Hematopoietic multipotent progenitor cell treated with erythropoietin and hydrocortisone succinate and interleukin-3 and kit ligand, for 17 days (in vitro differentiated cells): ENCODE measurements at places on chromosomes 12 and 14.

- no peak for DNase-seq
Observed at GRCh38 chr14:68944162-68944561, 34.9 kb downstream of the ACTN1 start.

GRCh38 chr12:117661471-117661870, 300.0 kb upstream of the NOS1 start:
- no peak for DNase-seq

DNA sequence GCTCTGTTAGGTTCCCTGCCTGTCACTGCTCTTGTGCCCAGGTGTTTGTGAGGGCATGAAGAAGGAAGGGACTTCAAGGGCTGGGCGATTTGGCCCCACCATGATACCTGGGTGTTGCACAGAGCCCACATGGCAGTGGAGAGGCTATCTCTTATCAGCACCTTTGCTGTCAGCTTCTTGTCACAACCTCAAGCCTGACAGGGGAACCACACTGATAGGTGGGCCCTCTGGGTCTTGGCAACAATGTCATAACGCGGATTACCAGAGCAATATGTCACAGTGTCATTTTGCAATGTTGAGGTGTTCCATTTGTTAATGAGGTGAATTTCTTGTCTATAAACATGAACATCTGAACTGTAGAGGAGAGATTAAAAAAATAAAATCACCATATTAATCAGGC, 22.9 kb upstream of the CACNA1C start:
- peak; percentile 34 for DNase-seq

DNA sequence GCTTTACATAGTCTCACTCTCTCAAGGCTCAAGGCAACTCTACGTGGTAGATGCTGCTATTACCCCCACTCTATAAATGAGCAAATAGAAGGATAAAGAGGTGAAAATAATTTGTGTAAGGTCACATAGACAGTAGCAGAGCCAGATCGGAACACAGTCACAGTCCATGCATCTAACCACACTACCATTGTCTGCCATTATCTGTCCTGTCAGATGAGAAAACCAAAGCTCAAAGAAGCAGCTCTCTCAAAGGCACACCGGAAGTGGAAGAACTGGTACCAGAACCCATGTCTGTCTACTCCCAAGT, 134.4 kb upstream of the NUDT4 start:
- no peak for DNase-seq

GRCh38 chr12:90712671-90713070, 242.3 kb downstream of the CCER1 start:
- no peak for DNase-seq

DNA sequence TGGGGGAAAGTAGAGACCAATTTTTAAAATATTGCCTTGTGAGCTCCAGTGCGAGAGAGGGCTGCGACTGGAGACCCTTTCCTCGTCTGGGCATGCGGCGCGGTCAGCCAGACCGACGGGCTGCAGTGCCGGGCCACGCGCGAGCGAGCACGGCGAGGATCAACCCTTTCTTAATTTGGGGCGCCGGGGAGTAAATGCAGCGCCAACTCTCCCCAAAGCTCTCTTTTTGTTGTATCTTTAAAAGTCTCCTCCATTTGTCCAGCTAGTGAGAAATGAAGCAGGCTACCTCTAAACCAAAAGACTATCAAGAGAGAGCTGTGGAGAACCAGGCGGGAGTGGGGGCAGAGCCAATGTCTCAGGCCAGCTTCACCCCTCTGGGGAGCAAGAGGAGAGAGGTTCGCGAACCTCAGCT, 1.4 kb downstream of the SIX1 start:
- DNase-seq = no peak

DNA sequence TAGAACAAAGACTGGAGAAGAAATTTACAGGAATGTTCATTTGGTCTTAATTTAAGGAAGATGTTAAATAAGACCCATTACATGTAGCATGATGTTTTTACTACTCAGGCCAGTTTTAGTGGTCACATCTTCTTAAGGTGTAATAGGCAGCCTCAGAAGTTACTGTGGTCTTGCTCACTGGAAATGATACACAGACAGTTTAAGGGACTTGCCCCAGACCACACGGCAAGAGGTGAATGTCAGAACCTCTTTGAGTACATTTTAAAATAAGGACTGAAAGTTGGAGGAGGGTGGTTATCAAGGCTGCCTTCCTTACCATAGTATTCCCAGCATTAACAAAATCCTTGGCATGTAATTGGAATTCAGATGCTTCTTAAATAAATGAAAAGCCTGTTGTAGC, 37.9 kb downstream of the LRRK2 start:
- no peak for DNase-seq

- DNase-seq = no peak
Observed at GRCh38 chr12:67630373-67631088, 18.0 kb upstream of the DYRK2 start.

DNA sequence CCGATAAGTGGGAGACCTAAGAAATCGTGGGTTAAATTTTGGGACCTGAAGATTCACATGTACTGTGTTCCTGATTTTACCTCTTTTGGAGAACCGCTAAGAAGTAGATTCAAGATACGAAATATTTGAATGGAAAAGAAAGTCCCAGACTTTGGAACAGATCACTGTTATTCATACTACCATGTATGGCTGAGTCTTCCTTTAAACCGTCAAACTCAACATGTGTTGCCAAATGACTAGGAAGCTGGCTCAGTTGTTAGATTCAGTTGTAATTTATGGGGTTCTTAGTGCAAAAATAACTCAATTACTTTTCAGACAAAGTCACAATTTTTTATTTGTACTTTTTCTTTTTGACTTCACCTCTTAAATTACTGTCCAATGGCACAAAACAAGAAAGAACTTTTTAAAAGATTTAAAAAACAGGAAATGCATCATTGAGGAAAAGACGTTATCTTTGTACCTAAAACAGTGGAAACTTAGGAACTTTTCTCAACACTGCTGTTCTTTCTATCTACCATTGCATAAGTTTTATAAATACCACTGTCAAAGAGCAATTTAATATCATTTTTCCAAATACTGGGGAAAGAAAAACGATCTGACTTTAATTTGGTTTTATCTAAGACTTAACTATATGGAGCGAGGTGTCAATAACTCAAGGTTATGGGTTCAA, 15.7 kb downstream of the RERG start:
- no peak for DNase-seq

DNA sequence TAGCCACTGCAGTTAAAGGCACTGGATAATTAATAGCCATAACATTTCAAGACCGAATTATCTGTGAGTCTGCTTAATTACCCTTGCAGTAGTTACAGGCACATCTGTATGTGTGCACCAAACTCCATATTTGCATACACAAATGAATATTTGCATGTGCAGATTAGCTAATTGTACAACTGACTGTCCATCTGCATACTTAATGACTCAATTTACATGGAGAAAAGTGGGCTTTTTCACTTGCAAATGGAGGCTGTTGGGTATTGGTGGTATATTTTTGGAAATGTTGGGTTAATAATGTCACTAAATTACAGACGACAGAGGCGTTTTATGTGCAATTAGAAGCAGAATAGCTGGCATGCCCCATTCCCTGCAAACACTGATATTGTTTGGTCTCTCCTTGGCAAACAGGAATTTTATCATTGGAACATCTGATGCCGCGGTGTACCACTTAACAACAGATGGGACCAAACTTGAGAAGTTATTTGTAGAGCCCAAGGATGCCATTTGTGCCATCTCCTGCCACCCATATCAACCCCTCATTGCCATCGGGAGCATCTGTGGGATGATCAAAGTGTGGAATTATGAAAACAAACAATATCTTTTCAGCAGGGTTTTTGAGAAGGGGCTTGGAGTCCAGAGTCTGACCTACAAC, 39.6 kb downstream of the CFAP251 start:
- DNase-seq = no peak

- no peak for DNase-seq
Observed at GRCh38 chr12:51504851-51505250, 80.2 kb downstream of the SLC4A8 start.

GRCh38 chr12:132918680-132919079, 31.3 kb upstream of the CHFR start:
- DNase-seq = no peak

GRCh38 chr12:124411953-124412645, 117.2 kb downstream of the RFLNA start:
- DNase-seq = no peak

DNA sequence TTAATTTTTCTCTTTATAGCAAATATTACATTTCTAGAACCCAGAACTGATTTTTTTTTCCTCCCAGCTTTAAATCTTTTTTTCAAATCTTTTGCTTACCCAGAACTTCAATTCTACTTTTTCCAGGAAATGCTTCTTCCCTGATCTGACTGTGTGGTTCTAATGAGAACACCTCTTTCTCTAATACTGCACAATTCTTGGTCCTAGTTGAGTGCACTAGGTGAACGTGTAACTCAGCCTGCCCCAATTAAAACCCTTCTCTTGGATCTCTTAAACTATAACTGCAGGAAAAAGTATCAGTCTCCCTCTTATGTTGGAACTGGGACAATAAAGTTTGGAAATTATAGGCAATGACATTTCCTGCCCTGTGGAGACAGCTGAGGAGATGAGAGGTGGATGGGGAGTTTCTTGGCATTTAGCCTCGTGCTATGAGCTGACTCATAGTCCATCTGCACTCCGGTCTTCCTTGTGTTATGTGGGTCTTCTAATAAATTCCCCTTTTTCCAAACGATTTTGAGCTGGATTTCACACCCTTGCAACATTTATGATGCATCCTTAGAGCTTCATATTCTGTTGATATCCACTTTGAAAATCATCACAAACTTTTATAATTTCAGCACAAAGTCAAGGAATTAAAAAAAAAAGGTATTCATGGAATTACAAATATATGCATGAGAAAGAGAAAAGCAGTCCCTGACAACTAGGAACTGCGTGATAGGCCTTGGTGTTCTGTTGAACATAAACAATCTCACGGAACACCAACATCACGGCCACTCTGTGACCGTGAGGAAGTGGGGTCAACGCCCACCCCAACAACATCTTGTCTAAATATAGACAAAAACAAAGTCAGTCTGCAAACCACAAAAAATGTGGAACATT, 52.4 kb downstream of the BRMS1L start:
- DNase-seq = no peak

- no peak for DNase-seq
Observed at GRCh38 chr14:33862261-33862802, 88.5 kb downstream of the EGLN3 start.

DNA sequence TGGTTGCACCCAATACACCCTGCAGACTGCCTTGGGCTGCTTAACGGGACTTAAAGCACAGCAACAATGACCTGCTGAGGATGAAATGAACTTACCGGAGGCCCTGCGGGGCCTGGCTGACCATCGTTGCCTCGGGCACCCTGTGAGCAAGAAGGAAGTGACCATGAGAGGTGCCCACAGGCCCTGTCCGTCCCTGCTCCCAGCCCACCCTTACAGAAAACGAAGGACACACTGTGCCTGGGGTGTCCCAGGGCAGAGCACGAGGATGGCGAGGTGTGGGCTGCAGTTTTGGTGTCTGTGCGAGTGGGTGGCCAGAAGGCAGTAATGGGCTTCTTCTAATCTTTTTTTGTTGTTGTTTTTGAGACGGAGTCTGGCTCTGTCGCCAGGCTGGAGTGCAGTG, 14.6 kb downstream of the COL2A1 start:
- no peak for DNase-seq

DNA sequence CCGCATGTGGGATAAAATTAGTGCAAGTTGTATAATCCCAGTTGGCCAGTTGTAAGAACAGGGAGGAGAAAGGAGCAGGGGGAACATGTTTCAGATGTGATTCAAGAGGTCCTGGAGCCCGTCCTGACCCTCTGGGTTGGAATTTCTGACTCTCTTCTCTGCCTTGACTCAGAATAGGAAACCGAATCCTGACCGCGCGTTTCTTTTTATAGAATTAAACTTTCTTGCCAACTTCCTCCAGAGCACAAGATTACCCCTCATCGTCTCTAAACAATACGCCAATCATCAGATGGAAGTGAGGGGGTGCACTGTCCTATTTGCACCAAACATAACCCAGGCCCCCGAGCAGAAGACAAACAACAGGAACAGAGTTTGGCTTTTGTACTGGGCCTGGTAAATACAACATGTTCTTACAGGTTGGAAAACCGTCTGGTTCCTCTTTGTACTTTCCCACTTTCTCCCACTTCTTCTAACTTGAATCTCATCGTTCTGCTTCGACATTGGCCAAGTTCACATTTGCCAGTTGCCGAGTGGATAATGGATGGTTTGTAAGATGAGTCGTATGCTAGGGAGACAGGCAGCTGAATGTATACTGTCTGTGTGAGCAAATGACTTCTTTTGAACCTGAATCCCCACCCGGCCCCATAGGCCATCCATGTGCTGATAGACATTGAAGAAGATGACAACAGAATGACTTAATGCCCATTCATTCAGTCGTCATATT, 42.6 kb upstream of the MED13L start:
- DNase-seq = no peak

GRCh38 chr12:18898470-18898869, 160.6 kb downstream of the CAPZA3 start:
- DNase-seq = no peak

DNA sequence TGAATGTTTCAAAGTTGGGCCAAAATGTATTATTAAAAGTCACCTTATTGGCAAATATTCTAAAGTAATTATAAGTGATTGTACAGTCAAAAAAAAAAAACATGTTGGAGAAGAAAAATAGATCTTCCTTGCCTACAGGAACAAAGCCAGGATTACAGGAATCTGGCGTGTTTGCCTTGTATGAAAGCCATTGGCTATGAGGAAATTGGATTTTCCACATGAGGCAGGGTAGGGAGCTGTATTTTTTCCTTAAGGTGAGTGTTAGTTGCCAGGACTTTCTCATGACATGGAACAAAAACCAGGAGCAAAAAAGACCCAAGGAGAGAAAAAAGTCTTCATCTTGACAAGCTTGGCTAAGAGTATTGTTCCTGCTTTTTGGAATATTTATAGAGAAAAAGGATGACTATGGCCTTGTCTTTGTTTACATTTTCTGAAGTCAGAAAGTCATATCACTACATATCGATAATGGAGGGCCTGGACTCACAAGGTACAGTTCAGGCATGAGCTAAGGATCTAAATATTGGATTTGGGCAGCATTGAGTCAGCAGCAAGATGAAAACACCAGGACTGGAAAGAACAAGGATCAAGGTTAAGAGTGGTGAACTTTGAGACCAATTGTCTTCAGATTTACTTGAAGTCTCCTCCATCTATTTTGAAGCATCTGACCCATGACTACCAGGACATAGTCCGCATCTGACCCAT, 68.4 kb upstream of the FLRT2 start:
- DNase-seq = no peak

DNA sequence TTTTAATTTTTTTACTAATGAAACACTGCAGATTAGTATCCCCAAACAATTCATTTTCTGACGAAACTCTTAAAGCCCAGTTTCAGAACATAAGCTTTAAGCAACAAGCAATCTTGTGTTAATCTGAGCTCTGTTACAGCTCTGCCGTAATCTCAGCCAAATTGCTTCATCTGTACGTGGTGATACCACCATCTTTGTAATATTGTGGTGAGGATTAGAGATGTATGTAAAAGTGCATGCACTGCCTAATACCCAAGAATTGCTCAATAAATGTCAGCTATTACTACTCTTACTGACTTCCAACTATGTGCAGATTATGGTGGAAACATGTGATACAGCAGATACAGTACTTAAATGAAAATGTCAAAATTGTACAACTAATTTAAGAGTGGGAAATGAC, 1.8 kb downstream of the AKAP5 start:
- no peak for DNase-seq

GRCh38 chr14:57417228-57417627, 26.8 kb downstream of the NAA30 start:
- no peak for DNase-seq

- no peak for DNase-seq
Observed at GRCh38 chr12:45215419-45216229, at the start of gene ANO6. Gene ANO6 (plus strand): TSS chr12:45216095. CDS start chr12:45216322, 227 bp downstream.
